T-helper 2 cell treated with Interferon-gamma antibody and Interleukin-4, amounts not matched to agents 5 μg/mL and 100 μg/mL, for 36 hours (primary cell): ENCODE measurements at places on chromosomes 7 and 10.

DNA sequence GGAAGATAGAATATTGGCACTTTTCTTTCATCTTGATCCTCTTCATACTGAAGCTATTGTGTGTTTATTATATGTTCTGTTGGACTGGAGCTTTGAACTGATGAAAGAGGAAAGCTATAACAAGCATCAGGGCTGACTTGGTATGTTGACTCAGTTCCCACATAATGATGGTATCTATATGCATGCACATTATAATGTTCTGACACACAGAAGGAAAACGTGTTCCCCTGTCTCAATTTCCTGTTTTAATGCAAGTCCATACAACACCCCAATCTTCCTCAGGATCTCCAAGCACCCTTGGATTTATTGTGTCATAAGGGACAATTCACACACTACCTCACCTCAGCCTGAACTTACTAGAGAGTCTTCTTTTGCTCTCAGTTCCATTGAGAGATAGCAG, 8.3 kb upstream of the WASL start:
- no peak for DNase-seq

GRCh38 chr10:52436664-52437063, 122.6 kb downstream of the DKK1 start:
- DNase-seq = no peak

GRCh38 chr7:133936074-133936473, 191.1 kb upstream of the LRGUK start:
- DNase-seq = no peak

DNA sequence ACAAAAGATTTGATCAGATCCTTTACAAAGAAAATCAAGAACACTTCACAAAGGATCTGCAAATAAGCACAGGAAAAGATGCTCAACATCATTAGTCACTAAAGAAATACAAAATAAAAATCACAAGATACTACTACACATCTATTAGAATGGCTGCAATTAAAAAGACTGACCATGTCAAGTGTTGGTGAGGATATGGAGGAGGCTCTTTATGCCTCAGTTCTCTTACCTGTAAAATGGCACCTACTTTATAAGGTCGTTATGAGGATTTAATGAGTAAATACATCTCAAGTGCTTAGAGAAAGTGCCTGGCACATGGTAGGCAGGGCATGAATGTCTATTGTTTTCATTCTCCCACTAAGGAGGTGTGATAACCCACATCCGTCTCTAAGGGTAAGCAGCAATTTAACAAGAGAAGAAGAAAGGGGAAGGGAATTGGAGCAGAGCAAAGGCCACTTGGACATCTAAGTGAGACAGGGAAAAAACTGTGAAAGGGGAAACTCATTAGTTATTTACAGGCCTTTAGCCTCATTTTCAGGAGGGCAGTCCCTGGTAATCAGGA, 157.5 kb upstream of the NFE2L3 start:
- no peak for DNase-seq

DNA sequence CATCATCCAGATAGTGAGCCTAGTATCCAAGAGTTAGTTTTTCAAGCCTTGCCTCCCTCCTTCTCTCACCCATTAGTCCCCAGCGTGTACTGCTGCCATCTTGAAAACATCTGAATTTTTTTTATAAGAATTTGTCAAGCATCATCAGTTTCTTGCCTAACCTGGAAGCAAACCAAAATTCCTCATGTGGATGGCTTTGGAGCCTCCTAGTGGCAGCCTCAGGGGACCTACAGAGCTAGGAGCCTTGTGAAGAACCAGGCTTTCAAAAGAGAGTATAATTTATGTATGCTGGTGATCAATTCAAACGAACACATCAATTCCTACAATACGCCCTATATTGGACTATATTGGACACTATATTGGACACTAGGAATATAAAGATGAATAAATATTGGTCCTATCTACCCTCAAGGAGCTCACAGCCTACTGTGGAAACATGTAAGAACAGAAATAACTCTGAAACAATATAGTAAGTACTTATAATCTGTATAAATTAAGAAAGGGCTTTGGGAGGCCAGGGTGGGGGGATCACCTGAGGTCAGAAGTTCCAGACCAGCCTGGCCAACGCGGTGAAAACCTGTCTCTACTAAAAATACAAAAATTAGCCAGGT, 63.4 kb downstream of the HPSE2 start:
- DNase-seq = no peak

DNA sequence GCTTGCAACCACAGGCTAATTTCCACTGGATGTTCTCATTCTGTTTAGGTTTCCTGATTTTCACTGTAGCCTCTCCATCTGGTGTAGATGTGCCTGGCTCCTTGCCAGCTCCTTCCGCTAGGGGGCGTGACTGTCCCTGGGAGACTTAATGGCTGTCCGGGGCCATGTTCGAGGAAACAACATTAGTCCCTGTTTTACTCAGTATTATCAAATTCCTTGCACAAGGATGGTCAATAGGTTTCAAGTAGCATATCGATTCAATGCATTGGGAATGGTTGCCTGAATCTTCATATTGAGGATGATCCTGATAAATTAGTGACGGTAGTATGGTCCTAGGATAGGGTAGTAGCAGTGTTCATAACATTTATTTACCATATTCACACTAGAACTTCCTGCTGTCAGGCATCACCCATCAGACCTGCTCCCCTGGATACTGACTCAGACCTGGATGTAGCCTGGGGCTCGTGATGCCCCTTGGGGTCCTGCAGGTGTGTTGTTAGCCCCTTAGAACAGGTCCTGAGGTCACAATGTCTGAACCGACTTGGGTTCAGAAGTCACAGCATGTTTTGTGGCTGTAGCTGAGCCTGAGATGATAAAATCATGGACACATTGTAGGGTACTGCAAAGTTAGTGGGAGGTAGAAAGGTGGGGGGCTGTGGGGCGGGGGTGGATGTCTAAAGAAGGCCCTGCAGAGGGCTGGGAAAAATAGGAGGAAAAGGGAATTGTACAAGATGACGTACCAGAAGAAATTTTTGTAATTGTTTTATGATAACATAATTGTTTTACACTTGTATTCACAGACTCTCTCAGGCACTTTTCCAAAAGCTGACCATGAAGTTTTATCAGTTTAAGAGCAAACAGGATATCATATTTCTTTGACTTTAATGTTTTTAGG, 8.9 kb upstream of the EXOC6 start:
- no peak for DNase-seq

- DNase-seq = no peak
Observed at GRCh38 chr10:116097239-116097784, 175.7 kb downstream of the GFRA1 start.

- no peak for DNase-seq
Observed at GRCh38 chr7:127920787-127921438, 110.3 kb downstream of the LRRC4 start.

GRCh38 chr7:50595491-50596102, 30.4 kb upstream of the DDC start:
- peak; percentile 17 for DNase-seq

DNA sequence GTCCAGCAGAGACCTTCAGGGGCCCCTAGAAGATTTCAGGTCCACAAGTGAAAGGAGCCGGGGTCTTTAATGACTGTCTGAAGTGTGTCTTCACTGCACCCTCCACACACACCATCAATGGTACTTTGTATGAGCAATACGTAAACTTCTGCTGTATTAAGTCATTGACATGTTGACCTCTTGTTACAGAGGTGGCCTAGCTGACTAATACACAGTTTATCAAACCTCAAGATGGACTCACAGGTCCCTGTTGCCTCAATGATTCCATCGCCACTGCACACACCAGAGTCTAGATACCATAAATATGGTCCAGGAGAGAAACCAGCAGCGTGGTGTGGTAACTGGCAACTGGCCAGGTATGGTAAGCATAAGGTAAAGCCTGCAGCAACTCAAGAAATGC, 19.5 kb downstream of the KCNMA1 start:
- DNase-seq = no peak

DNA sequence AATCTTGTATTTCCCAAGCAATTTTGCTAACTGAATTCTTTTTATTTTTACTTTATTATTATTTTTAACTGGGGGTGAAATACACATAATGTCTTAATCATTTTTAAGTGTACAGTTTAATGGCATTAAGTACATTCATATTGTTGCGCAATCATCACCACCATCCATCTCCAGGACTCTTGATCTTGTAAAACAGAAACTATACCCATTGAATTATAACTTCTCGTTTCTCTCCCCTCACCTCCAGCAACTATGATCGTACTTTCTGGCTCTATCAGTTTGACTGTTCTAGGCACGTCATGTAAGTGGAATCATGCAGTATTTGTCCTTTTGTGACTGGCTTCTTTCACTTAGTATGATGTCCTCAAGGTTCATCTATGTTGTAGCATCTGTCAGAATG, 108.8 kb downstream of the ARL5B start:
- no peak for DNase-seq

GRCh38 chr10:29839826-29840515, 205.2 kb upstream of the SVIL start:
- no peak for DNase-seq

DNA sequence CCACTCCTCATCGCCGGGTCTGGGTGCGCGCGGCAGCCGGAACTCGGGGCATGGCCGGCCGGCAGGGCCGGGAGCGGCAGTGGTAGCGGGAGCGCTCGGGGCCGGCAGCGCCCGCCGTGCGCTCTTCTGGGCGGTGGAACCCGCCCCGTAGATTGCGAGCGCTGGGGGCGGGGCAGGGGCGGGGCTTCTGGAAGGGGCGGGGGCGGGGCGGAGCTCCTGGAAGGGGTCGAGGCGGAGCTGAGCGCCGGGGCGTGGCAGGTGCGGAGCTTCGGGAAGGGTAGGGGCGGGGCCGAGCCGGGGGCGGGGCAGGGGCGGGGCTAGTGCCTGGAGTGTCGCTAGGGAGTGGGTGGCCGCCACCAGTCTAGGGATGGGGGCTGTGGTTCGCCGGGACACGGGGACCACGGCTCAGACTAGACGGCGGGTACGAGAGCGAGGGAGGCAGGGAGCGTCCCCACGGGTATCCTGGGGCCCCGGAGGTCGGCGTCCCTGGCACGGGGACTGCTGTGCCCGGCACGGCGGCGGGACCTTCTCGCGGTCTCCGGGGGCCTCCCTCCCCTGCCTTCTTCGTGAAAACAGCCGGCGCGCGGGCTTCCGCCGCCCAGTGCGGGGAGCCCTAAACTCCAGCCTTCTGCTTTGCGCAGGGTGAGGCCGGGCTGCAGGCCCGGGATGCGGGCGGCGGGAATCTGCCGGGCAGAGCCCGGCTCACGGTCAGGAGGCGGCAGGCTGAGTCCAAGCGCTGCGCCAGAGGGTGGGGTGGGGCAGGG, at the start of gene STK32C:
TSS of gene STK32C (minus strand) at position 128 of the 764 bp plus-strand sequence. CDS start at position 11, 117 bp downstream.
- DNase-seq = peak; percentile 79

- DNase-seq = no peak
Observed at GRCh38 chr10:20855398-20856038, 41.6 kb downstream of the NEBL start.

- DNase-seq = no peak
Observed at GRCh38 chr7:20804345-20804744, 17.7 kb upstream of the SP8 start.

DNA sequence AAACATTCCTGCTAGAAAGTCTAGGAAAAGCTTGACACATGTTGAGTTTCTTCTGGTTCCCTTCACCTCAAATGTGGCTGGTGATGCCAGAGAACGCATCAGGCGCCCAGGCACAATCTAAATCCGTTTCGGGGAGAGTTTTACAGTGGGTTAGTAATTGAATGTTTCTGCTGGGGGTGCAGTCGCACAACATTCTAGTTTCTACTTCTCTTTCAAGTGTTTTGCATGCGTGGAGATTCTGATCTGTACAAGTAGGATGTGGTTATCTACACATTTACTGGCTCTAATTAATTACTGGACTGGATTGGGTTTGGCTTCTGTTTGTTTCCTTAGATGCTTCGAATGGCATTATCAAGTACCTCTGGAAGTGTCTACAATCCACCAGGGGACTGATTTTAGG, 173.8 kb downstream of the TMEM26 start:
- no peak for DNase-seq

DNA sequence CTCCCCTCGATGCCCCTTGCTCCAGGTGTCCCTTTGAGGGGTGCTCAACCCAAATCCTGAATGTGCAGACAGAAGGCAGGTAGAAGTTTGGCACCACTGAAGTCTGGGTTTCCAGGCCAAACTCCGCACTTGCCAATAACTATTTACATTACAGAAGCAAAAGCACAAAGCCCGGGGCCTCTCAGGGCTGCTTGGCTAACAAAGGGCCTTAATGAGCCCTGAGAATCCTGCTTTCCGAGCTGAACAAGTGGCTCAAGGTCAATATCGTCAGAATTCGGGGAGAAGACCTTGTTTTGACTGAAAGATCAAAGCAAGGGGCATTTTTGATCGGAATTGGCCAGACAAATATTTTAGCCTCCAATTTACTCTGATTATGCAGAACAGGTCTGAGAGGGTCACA, 189.9 kb downstream of the HERPUD2 start:
- DNase-seq = no peak

- no peak for DNase-seq
Observed at GRCh38 chr10:29751240-29751639, 116.5 kb upstream of the SVIL start.

- DNase-seq = no peak
Observed at GRCh38 chr10:74034301-74034700, 36.4 kb downstream of the VCL start.

- no peak for DNase-seq
Observed at GRCh38 chr10:3292636-3293035, 120.1 kb upstream of the PITRM1 start.

DNA sequence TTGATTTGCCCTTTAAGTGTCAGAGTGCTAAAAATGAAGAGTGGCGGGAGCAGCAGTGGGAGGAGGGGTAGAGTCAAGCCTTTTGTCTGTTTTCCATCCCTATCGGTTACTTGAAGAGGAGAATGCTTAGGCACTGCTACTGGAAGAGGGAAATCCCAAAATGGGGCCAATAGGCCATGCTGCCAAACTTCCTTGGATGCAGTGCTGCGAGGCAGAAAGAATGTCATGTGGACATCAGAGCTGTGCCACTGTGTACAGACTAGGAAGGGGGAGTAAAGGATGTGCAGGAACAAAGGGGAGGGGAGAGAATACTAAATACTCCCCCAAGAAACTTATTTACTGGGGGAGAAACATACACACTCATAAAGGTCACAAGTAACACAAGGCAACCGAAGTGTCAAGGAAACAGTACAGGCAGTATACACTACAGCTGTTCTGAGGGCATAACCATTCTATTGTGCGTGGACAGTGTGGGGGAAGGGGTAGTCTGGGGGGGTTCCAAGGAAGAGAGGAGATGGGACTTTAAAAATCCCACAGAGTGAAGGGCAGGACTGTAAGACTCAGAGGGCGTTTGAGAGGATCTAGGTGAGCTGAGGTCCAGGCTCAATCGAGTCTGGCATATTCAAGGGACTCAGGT, 228.7 kb upstream of the PLXNA4 start:
- no peak for DNase-seq

DNA sequence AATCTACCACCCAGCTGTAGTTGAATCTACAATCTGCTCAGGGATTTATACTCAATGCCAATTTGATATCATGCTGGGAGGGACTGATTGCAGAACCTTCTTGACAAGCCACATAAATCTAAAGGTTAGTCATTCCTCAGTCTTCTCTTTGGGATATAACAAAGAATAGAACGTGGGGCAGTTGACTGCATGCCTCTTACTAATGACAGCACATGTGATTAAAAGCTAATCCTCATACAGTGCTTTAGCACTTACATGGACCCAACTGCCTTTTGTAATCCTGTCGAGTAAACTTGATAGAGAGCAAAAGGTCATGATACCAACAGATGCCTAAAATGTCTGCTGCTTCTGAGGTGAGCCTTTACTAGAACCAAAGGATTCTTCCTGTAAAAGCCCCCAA, 12.3 kb downstream of the KLHL7 start:
- no peak for DNase-seq
